ENCODE measurements at places on chromosomes 13 and 19.

DNA sequence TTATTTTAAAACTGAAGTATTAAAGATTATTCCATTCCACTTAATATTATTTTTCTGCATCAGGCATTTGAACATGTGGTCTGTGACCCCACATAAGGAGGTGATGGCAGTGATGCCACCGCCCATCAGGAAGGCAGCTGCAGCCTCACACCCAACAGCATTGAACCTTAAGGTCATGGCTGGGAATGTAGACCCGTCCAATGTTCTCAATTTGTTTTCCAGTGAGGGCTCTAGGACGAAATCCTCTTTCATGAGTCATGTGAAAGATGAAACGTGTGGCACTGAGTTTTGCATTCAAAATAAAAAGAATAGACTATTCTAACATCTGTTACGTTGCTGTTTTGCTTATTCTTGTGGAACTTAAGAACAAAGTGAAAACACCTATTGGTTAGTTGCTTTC, 74.5 kb upstream of the ANKRD10 start:
- DNase-seq = no peak

- DNase-seq = no peak
Observed at GRCh38 chr19:19155495-19156219, 14.4 kb downstream of the MEF2B start.

DNA sequence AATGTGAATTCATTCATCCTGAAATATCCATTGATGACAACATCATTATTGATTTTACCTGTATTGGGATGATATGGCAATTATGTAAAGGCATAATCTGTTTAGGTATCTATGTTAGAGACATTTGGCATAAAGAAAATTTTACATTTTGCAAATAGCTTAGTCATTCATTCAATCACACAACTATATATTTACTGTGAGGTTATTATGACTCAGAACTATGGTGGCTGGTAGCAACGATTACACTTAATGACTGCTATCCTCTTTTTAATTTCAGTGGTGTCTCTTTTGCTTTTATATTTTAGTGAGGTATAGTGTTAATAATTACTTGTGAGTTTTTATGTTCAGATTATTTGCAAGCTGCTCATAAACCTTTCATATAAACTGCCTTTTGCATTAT, 955.9 kb downstream of the SLITRK6 start:
- DNase-seq = no peak

DNA sequence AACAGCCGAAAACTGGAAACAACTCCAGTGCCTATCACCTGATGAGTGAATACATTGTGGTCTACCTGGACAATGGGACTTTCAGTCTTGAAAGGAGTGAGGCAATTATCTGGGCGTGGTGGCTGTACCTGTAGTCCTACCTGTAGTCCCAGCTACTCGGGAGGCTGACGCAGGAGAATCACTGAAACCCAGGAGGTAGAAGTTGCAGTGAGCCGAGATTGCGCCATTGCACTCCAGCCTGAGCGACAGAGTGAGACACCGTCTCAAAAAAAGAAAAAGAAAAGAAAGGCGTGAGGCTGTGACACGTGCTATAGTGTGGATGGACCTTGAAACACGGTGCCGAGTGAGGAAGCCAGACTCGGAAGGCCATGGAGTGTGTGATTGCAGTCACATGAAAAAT, 4.1 kb upstream of the NTN5 start:
- no peak for DNase-seq

DNA sequence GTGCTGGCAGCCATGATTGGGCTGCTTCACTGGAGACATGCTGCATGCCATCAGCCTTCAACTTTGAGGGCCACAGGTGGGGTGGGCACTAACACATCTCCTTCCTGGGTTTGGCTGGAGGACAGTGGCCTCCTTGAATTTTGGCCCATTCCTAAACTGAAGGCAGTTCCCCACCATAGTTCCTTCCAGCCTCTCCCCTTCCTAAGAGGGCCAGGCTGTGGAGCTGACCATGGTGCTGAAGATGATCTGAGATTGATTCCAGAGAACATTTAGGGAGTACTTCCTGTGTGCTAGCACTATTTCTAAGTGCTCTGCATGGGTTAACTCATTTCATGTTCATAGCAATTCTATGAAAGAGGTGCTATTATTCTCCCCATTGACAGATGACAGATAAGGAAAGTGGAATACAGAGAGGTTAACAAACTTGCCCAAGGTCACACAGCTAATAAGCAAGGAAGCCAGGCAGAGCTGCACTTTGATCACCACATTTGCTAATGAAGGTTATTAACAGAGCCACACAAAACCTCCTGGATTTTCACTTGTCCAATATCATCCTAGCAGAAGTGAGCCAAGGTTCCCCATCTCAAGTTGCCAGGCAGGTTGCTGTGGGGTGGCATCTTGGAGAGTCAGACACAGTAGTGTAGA, 175.3 kb downstream of the ZIC5 start:
- no peak for DNase-seq

DNA sequence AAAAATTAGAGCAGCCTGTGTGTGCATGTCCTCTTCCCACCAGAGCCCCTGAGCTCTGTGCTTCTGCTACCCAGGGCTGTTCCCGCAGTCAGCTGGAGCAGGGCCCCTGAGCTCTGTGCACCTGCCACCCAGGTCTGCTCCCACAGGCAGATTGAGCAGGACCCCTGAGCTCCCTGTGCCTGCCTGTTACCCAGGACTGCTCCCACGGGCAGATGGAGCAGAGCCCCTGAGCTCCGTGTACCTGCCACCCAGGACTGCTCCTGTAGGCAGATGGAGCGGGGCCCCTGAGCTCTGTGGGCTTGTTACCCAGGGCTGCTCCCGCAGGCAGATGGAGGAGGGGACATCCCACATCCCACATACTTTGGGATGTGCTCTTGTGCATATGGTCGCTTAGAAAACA, 186.8 kb upstream of the SOX1 start:
- DNase-seq = no peak

Data from cortex of kidney (tissue), 1 donor.